ENCODE measurements at places on chromosomes 13 and 19.
A peak's percentile ranks its signal among the peaks of the same experiment; 100 is the strongest.

GRCh38 chr19:5803752-5804515 lies 933 bp upstream of the NRTN start:
- peak; percentile 39 for DNase-seq

DNA sequence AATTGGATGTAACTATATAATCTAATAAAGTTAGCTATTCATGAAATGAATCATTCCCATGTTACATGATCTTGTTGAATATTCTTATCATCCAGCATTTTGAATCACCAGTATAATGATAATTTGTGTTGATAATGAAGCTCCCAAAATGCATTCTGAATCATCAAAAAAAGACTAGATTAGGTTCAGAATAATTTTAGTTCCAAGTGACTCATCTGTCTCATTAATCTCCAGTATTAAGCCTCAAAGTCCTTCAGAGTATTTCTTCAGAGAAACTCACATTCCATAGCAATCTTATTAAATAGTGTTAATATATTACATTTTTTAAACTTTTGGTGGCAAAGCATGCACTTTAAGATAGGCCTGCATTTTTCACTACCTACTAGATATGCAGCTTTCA lies 207.5 kb downstream of the SLITRK5 start:
- no peak for DNase-seq

DNA sequence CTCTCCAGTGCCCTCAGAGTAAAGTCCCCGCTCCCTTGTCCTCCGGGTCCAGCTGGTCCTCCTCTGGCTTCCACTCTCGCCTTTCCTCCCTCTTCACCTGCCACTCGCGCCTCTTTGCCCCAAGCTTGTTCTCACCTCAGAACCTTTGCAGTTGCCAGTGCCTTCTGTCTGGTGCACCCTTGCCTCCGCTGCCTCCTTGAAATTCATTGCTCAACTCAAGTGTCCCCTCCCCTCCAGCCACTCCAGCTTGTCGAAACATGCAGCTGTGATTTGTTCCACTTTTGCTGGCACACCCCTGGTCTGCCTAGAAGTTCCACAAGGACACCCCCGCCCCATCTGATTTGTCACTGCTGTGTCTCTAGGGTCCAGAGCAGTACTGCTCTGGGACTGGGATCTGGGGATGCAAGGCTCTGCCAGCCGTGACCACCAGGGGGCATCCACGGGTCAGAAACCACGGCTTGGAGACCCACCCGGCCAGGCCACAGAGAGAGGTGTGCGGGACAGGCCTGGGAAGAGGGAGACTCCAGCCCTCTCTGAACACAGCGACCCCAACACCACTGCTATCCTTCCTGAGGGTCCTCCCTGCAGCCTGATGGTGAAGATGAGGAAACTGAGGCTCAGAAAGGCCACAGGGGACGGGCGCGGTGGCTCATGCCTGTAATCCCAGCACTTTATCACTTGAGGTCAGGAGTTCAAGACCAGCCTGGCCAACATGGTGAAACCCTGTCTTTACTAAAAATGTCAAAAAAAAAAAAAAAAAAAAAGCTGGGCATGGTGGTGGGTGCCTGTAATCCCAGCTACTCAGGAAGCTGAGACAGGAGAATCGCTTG lies 49.9 kb downstream of the AP1M1 start:
- DNase-seq = peak; percentile 75

DNA sequence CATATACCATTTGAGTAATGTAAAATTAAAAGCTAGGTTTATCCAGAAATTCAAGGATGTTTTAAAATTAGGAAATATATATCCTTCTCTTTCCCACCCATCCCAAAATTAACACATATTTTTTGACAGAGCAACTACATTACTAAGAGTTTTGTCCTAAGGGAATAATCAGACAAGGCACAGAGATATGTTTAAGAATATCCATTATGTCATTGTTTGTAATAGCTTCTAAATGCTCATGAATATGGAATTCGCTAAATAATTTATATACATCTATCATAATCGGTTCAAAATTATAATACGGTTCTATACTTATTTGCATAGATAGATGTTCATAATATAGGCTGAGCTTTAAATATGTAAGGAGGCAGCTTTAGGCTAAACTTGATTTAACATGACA lies 9.8 kb downstream of the UBL3 start:
- DNase-seq = no peak

- DNase-seq = no peak
Observed at GRCh38 chr13:39374741-39375189, 228.2 kb downstream of the LHFPL6 start.

DNA sequence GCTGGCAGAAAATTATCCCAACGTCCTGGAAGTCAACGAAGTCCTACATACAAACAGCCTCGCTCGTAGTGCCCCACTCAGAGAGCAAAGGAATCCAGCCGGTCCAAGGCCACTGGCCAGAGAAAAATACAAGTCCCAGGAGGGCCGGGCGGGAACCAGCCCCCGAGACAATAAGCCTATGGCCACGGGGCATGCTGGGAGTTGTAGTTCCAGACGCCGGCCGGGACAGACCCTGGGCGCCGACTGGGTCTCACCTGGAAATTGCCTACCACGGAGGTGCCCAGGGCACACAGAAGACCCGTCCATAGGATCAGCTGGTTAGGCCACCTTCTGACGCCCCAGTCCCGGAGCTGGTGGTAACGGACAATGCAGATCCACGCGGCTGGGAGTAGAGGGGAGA lies 5.4 kb downstream of the TMEM150B start:
- DNase-seq = no peak

Measured in hypothalamus (tissue), 51 donors.